Stimulated activated CD4-positive, alpha-beta T cell treated with anti-CD3 and anti-CD28 coated beads, Interleukin-1b, Interleukin-23, amount 100 ng/mL, for 1 hour (primary cell): ENCODE measurements at places on chromosomes 12 and 14.

DNA sequence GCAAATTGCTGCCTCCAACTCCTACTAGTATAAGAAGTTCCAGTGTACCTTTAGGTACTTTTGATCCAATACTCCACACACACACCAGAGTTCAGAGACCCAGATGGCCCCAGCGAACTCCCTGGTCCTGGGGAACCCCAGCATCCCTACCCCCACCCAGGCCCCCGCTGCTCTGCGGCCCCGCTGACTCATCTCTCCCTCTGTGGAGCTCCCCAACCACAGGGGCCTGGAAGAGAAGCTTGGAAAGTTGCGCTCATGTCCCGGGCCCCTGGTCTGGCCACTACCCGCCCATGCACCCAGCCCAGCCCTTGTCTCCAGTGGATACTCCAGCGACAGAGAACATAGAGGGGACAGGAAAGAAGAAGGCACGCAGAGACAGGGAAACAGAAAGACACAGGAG is 4.2 kb upstream of the SP7 start:
- DNase-seq: no peak

- DNase-seq: no peak
Observed at GRCh38 chr12:13816394-13816793, 165.0 kb downstream of the GRIN2B start.

- DNase-seq: no peak
Observed at GRCh38 chr12:83092129-83092528, 405.4 kb downstream of the TMTC2 start.

- no peak for DNase-seq
Observed at GRCh38 chr14:44497148-44497547, 9.9 kb downstream of the FSCB start.

DNA sequence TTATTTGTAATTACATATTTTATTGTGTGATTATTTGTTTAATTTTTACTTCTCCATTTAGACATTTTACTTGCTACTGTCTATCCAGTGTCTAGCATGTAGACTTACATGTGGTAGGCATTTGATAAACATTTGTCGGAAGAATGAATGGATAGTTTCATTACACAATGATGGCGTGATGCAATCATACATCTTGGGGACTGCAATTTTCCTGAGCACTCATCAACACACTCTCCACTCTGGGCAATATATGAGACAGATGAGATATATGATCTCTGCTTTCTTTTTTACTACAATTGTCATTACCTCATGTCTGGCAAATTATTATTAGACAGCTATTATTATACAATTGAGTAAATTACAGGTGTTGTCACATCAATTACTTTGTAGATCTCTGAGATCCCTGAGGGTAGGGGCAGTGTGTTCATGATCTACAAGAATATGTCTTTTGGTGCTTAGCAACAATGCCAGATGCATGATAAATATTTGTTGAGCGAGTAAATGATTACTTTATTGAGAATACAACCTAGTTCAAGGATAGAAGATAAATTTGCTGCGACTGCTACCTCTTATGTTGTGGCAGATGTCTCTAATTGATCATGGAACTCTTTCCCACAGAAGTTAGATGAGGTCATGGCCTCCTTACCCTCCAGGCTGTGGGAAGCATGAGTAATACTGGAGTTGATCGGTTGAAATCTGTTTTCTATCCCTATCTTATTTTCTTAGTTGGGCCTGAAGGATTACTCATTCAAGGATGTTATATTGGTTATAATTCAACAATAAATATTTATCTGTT is 416.0 kb downstream of the LRIG3 start:
- no peak for DNase-seq

DNA sequence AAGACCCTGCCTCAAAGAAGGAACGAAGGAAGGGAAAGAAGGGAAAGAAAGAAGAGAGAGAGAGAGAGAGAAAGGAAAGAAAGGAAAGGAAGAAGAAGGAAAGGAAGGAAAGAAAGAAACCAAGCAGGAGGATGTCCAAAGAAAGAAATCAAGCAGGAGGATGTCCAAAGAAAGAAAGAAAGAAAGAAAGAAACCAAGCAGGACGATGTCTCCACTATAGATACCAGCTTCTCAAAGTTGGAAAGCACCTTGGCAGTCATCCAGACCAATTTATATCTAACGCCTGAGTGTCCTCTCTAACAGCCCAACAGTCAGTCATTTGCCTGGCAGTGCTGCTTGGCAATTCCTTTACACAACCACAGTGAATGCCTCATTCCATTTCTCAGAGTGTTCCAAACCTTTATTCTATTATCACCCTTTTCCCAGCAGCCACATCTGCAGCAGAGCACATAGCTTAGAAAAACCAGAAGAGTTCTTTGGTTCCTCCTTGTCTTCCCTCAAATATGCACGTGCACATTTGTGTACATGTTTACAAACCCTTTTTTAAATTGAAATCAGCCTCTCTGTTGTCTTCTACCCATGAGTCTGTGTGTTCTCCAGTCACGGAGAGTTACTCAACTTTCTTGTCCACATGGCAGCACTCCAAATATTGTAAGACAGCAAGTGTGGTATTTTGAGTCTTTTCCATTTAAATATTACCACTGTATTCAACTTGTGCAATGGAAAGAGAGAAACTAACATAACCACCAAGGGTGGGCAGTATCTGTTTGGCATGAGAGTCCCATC is 138.4 kb downstream of the STXBP6 start:
- no peak for DNase-seq

DNA sequence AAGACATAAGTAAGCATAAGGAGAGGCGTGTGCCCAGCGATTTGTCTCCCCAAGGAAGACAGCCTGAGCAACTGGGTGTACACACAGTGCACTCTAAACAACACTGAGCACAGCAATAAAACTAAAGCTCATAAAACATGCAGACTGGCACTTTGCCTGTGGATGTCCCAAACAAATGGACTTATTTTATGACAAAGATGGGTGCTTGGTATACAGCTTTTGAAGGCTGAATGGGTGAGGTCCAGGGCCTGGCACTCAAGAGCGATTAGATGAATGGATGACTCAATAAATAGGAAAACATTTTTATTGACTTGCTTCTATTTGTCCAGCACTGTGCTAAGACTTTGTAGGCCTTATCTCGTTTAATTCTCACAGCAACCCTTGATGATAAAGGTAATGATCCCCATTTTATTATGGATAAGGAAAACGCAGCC is 28.5 kb downstream of the LGMN start:
- no peak for DNase-seq

DNA sequence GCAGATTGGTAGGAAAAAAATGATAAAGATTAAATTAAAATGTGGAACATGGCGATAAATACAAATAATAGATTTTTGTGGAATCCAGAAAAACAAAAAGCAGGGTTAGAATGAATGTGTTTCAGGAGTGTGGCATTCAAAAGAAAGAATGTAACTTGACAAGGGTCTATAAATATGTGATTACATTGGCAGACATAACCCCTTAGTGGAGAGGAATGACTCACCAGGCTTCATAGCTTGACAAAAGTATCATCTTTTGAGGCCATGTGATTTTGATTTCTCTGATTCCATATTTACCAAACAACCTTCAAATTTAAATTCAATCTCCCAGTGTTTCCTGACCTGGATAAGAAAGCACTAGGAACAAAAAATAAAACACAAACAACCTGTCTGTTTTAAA is 24.4 kb upstream of the MGST1 start:
- DNase-seq: no peak

GRCh38 chr12:90829044-90829443 is 125.9 kb downstream of the CCER1 start:
- DNase-seq: no peak

DNA sequence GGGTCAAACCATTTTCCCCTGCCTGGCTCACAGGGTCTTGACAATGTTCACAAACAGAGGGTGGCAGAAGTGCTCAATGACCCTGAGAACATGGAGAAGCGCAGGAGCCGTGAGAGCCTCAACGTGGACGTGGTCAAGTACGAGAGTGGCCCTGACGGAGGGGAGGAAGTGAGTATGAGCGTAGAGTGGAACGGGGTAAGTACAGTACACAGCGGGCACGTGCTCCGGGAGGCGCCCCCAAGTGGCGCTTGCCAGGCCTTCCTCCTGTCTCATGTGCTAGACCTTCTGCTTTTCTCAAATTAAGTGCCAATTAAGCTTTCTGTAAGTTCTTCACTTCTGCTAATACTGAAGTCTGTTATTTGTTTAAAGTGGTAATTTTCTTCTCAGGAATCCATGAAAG is 35.9 kb downstream of the XRCC3 start:
- no peak for DNase-seq

- DNase-seq: no peak
Observed at GRCh38 chr12:30996255-30996654, 69.7 kb downstream of the TSPAN11 start.

DNA sequence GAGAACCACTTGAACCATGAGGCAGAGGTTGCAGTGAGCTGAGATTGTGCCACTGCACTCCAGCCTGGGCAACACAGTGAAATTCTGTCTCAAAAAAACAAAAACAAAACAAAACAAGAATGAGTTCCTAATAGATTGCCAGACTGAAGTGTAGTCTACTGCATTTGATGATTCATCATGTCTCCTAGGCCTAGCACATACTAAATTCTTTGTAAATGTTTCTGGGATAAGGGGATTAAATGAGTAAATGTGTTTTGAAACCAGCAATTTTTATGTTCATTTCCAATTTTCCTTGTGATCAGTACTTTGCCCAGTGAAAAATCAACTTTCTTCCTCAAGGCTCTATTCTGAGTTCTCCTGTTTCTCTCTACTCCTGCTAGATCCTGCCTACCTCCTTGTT is 2.9 kb upstream of the DYRK2 start:
- no peak for DNase-seq

DNA sequence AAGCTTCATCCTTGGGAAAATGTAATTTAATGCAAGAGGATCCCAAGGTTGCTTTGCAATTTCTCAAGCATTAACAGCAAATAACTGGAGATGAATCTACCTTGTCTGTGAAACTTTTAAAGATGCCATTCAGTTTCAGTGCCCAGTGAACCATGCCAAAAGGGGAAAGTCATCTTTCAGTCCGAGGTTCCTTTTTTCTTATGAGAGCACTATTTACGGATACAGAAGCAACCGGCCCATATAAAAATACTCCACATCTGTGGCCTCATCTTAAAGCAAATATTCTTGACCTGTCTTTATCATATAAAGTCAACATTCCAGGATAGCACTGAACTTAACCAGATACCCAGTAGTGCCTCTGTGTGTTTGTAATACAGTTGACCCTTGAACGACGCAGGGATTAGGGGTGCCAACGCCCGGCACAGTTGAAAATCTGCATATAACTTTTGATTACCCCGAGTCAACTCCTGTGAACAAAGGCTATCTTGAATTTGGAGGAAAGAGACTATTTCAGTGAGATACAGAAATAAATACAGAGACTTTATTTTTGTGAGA is 209.4 kb downstream of the PCNX1 start:
- DNase-seq: no peak

- DNase-seq: no peak
Observed at GRCh38 chr12:69653703-69654102, 43.0 kb upstream of the LRRC10 start.

DNA sequence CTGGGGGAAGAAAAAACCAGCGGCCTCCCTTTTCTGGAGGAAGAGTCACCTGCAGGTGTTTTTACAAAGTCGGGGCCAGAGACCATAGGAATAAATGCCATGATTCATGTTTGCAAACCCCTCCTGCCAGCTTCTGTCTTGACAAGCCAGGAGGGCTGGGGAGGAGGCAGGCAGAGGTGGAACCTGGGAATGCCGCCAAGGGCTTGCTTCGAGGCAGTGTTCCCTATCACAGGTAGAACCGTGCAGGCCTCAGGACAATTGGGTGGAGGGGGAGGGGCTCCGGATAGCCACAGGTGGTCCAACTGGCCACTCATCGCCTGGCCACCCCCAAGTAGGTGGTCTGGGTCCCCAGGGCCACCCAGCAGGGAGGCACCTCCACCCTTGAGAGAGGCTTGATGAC is 14.2 kb upstream of the DLK1 start:
- DNase-seq: no peak

DNA sequence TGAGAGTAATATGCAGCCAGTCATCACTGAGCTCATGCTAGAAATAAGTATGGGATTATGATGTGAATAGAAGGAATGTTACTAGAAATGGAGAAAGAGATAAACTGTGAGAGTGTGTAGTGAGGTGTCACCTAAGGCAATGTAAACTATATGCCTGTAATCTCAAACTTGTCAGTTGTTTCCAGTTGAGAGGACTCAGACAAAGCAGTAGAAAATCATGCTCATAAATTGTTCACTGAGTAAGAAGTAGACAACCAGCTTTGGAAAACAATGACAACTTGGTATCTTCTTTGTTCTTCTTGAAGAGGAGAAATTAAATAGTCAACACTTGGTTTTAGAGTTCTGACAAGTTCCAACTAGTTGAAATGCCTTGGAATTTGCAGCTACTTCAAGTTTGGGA is 148.5 kb upstream of the OR4E1 start:
- no peak for DNase-seq
